ENCODE measurements at places on chromosomes 12 and 14.

DNA sequence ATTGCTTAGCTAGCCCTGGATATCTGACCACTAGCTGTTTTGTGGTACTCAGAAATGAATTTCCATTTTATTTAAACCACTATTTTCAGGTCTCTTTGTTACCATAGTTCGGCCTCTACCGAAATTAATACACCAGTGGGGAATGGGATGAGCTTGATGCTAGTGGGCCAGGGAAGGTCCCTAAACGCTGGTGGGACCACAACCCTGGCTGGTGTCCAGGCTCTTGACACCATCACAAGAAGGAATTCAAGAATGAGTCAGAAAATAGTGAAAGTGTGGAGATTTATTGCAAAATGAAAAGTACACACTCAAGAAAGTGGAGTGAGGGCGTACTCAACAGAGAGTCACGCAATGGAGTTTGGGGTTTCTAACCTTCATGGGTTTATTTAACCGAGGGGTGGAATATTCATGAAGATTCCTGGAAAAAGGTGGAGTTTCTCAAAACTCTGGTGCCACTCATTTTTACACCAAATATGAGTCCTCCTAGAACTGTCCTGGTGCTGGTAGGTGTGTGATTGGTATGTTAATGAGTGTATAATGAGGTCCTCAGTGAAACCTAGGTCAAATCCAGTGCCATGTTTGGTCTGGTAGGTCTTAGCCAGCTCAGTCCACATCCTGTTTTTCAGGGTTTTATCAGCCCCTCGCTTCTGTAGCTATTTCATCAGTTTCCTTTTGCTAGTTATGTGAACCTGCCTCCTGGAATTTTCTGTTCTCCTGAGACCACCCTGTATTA, 38.9 kb upstream of the LRP6 start:
- DNase-seq, result no peak

- no peak for DNase-seq
Measured at GRCh38 chr14:64673316-64673715, 30.9 kb upstream of the PLEKHG3 start.

GRCh38 chr12:113134071-113134470, 1.5 kb downstream of the RASAL1 start:
- no peak for DNase-seq

DNA sequence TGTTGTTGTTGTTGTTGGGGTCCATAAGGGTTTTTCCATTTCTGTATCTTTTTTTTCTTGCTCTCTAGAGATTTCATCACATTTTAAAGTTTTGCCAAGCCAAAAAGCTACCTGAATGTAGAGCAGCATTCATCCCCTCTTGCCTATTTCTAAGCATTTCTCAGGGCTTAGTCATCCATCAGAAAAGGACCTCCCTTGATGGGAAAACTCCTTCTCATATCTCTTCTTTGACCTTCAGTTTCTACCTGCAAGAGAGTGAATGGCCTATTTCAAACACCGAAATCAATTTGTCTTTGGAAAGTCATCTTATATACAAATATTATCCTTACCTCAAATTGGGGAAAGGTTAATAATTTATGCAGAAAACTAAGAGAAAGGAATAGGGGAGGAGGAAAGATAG, 4.5 kb downstream of the MYBPC1 start:
- DNase-seq, result no peak

DNA sequence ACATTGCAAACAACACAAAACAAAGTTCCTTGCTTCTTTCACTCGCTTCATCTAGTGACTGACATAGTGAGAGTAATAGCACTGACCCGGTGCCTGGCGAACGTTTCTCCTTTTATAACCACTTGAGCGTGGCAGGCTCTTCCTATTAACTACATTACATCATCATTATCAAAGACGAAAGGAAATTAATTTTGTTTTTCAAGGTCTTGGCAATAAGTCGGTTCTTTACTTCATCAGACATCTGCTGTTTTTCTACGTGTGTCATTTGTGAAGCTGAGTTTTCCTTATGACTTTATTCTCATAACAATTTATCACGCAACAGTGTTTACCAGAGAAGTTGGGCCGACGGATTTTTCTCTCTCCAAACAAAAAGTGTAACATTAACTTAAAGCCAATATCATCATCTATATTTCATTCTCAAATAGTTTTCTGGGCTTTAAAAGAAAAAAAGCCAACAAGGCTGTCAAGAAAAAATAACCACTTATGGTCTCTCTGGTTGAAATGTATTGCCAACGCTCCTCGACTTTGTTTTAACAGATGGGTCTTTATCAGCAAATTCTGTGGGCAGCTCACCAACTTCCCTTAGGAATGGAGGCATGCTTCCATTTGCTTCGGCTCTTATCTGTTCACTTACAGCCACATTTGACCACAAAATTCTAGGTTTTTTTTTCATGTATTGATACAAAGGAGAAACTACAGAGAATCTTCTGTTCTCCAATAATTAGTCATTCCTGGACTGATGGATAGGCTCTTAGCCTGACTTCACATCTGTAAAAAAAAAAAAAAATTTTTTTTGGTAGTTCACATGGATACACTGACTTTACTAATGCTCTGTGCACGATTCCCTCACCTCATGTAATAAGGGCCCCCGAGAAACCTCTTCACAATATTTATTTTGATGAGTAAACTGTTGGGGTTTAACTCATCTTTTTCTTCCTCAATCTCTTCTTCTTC, 97.1 kb upstream of the CDKN3 start:
- no peak for DNase-seq

DNA sequence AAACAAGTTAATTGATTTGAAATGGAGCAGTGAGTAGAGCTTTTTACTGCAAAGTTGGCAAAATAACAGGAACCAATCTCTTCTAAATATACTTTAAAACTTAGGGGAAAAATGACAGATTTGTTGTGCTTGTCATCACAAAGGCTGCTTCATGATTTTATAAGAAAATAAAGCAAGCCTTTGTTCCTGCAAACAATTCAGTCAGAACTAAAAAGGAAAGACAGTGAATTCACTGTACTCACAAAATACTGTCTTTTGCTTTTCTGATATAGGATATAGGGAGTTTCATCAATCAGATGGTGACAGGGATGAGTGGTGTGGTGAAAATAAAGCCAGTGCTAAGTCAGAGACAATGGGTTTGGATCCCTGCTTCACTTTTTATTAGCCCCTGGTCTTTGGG, 126.0 kb downstream of the HELB start:
- no peak for DNase-seq

DNA sequence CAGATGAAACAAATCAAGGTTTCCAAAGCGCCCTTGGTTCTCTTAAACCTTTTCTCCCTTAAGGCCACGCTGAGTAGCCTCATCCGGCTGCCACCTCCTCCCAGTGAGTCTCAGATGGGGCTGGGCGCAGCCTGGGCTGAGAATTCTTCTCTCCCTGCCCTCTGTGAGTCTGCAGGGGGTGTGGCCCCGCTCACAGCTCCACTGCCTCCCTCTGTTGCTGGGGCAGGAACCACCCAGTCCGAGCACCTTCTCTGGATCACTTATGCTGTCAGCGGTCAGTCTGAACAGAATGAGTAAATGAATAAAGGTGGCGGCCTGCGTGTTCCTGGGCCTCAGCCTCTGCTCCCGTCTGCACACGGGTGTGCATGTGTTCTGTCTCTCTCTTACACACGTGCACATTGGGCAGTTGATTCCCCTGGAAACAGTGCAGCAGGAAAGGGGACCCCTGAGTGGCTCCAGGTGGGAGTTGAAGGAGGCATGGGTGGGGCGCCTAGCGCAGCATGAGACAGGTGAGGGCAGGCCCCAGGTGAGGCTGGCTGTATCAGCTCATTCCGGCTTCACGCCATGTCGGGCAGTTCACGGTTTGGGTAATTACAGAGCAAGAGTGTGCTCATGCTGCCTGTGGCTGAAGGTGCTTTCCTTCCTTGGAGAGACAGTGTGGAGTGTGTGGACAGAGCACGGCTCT, 4.3 kb downstream of the PAPLN start:
- no peak for DNase-seq

DNA sequence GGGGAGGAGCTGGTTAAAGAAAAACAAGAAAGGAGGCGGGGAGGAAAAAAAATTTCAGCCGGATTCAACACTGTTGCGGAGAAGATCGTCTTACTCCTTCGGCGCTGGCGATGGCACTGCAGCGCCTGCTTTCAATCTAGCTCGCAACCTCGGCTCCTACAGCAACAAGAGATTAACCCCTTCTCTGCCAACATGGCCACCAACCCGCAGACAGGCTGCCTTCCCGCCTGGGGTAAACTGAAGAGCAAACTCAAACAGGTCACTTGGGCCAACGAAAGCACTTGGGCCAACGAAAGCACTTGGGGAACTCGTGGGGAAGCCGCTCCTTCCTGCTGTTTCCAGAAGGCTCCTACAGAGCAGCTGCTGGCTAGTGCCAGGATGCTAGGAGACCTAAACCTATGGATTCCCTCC, 73.7 kb downstream of the CIT start:
- no peak for DNase-seq

DNA sequence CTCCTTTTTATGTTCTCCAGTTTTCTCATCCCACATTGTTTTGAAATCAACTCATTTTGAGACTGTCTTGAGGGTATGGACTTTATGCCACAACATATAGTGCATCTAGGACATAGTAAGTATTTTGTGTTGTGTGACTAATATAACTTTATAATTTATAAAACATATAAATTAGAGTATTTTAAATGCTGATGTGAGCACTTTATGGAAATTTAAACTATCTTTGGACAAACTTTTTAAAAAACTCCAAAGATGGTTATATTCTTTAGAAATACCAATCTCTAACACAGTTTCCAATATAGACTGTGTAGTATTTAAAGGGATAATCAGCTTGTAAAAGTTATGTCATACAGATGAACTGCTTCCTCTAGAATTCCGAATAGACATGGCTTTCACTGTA, 87.4 kb downstream of the LRIG3 start:
- DNase-seq, result no peak

GRCh38 chr14:104781271-104782077, 14.1 kb downstream of the AKT1 start:
- no peak for DNase-seq

DNA sequence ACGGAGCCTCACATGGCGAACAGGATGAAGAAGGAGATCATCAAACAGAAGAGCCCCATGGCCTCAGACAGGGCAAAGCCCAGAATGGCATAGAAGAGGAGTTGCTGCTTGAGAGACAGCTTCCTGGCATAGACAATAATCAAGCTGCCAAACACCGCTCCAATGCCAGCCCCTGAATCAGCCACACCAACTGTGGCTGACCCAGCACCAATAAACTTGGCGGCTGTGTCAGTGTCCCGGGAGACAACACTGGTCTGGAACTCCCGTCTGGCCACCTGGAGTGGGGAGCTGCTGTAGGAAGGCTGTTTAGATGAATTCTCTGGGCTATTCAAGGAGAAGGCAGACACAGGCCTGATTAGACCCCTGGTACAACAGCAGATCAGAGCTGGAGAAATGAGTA, 100.1 kb downstream of the HEATR5A start:
- DNase-seq, result no peak

DNA sequence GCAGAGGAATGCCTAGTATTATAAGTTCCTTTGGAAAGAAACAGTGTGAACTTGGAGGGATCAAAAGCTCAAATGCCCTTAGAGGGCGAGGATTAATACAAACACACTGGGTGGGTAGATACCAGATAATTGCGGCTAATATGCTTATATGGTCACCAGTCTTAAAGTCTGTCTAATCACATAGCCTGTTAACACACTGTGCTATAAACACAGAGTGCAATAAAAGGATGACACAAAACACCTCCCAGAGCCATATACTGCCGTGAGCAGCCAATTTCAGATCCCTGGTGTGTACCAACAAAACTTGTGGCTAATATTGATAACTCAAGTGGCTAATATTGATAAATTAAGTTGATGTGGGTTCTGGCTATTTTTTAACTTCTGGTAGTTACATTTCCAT, 1.7 kb upstream of the IL26 start:
- no peak for DNase-seq

GRCh38 chr14:68525516-68525915, 267.4 kb downstream of the ZFP36L1 start:
- DNase-seq, result no peak

DNA sequence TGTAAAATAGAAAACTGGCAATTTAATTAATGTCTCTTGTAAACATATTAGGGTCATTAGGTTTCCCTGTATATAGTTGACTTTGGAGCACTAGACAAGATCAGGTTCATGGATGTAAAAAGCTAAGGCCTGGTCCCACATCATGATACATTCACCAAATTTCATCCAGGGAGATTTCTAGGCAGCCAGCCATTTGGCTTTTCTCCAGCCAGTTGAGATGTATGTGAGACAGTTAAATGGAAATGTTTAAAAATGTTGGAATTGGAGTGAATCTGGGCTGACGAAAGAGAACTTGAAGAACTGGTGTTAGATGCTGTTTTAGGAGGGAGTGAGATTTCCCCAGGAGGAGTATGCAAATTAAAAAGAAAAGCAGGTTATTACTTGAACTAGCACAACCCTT, 41.8 kb upstream of the CLEC14A start:
- no peak for DNase-seq

- no peak for DNase-seq
Measured at GRCh38 chr14:100103250-100104005, 38.2 kb downstream of the EVL start.

- no peak for DNase-seq
Measured at GRCh38 chr12:22765421-22766130, 140.6 kb downstream of the ETNK1 start.

- no peak for DNase-seq
Measured at GRCh38 chr12:42327227-42327590, 1.2 kb downstream of the PPHLN1 start.

GRCh38 chr14:99258876-99259726, 12.9 kb downstream of the BCL11B start:
- no peak for DNase-seq

DNA sequence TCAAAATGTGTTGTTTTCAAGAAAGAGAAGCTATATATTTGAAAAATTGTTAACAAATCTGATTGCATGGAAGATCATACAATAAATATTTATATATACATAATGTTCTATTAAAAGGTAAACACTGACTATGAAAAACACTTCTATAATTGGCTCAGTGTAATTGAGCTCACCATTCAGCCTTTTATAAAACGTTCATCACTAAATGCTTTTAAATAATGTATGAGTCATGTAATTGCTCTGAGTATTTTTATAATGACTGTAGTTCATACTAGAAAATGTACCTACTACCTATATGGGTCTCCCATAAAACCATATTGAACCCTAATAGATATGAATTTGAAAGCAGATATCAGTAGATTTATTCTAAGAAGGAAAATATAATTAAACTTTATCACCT, 240.4 kb upstream of the MGAT4C start:
- DNase-seq, result no peak

DNA sequence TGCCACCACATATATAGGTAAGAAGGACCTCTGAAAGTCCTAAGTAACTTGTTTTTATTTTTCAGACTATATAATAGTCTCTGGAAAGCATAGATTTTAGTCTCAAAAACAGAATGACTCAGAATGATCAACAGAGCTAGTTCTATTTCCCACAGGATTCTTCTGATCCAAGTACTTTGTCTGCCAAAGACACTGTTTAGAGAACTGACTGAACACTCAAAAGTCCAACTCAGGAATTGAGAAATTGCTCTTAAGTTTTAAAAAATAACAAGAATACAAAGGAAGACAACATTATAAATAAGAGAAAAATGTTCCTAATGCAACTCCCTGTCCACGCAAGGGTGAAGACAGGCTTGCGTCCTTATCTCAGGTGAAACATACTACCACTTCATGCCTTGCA, 29.0 kb downstream of the LGMN start:
- DNase-seq, result no peak

GRCh38 chr12:127355061-127355841, 911.7 kb upstream of the TMEM132C start:
- no peak for DNase-seq

Measured in DND-41 (cell line).